ENCODE measurements at places on chromosomes 6 and 20.

GRCh38 chr6:155190677-155191076 lies 73.1 kb upstream of the CLDN20 start:
- DNase-seq, result no peak

- DNase-seq, result no peak
These were observed 97.7 kb downstream of the RFX6 start for GRCh38 chr6:116974526-116975316.

DNA sequence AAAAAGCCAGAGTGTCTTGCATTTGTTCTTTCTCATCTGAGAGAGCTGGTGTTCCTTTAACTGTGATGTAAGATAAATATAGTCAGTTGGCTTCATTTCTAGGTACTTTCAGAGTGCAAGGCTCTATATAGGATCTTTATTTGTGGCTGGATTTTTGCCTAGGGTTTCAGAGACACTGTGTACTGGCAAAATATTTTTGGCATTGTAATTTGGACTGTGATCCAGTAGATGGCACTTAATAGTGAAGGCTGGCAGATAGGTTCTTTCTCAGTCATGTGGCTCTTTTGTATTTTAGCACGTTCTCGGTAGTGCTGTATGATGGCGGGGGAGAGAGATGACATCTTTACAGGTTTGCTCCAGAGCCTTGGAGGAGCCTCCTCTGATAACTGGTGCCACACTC lies 26.8 kb upstream of the SLC35B3 start:
- DNase-seq, result no peak

- DNase-seq, result no peak
These were observed 38.5 kb downstream of the SNRNP48 start for GRCh38 chr6:7628479-7628878.

DNA sequence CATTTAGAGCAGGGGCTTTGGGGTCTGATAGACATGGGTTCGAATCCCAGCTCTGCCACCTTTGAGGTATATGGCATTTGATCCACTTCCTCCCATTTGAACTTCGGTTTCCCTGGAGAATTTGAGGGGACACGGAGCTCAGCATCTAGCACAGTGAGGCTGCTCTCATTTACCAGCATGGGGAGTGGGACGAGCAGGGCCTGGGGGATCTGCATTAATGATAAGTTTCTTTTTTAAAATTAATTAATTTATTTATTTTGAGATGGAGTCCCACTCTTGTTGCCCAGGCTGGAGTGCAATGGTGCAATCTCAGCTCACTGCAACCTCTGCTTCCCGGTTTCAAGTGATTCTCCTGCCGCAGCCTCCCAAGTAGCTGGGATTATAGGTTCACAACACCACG lies 52.6 kb downstream of the VSTM2L start:
- DNase-seq, result no peak

DNA sequence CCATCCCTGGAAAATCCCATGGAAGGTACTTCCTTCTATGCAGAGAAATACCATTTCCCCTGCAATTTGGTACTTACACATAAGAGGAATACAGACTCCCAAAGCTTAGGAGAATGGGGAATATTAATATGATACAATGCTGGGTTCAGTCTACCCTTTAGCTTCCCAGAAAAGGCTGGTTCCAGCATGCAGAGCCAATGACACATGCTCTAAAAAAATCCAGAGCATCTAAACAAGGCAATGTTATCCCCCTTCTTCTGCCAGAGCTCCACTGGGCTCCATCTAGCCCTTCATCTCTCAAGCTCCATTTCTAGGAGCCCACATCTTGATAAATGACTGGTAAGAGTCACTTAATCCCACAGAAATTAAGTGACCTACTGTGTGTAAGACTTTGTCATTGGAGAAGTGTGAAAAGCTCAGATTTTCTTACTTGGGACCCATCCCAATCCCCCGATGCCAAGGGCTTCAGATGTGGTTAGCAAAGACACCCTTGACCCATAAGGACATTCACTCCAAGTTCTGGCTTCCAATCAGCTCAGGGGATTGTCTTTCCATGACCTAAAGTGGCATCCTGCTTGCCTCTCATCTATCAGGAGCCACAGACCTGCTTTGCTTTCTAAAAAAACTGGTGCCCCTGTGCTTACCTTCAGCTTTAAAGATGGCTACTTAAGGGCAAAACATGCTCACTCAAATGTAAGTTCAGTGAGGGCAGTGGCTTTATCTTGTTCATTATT lies 137.5 kb downstream of the UNC5CL start:
- no peak for DNase-seq

GRCh38 chr6:145866456-145867396 lies 52.1 kb upstream of the FBXO30 start:
- DNase-seq, result no peak

DNA sequence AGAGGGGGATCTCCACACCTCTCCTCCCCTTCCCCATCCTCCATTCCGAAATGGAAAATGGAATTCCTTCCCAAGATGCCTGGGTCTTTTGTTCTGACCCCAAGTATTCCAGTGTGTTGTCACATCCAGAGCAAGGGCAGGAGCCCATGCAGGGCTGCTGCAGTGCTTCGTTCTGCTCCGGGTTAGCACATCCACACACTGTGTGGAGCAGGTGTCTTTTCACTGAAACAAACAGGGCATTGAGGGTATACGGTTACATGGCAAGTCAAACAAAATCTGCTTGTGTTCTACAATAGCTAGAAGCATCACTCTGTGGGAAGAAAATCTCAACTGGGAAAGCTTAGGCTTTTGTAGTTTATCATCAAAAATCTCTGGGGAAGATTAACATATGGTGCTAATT lies 56.9 kb downstream of the LYRM2 start:
- no peak for DNase-seq

GRCh38 chr6:167053895-167054530 lies 54.8 kb downstream of the CEP43 start:
- DNase-seq, result no peak

- no peak for DNase-seq
These were observed 29.8 kb downstream of the DAAM2 start for GRCh38 chr6:39821742-39822532.

DNA sequence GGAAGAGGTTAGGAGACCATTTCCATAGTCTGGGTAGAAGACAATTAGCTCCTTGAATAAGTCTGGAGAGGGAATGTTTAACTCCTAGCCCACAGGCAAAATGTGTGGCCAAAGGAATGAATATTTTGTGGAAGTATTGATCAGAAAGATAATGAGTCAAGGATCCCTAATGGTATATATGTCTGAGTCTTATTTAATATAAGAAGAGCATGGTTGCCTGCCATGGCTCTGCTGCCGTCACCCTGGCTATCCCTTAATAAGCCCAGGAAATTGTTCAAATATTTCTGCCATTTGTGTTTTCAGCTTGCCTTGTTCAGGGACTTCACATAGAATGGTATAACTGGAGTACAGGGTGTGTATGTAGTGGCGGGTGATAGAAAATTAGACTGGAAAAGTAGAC lies 18.1 kb upstream of the CALHM6 start:
- DNase-seq, result no peak

DNA sequence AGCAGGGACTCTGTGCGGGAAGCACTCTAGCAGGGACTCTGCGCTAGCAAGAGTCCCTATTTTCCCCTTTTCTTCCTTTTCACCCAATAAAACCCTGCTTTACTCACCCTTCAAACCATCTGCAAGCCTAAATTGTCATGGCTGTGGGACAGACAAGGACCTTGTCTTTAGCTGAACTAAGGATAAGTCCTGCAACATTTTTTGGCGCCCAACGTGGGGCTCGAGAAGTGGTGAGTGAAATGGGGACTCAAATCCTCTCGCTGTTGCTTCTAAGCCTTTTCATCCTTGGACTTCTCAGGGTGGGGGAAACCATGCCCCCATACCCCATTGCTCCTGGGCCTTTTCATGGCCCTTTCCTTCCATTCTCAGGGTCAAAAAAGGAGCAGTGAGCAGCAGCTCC lies 46.4 kb downstream of the IMPG1 start:
- no peak for DNase-seq

DNA sequence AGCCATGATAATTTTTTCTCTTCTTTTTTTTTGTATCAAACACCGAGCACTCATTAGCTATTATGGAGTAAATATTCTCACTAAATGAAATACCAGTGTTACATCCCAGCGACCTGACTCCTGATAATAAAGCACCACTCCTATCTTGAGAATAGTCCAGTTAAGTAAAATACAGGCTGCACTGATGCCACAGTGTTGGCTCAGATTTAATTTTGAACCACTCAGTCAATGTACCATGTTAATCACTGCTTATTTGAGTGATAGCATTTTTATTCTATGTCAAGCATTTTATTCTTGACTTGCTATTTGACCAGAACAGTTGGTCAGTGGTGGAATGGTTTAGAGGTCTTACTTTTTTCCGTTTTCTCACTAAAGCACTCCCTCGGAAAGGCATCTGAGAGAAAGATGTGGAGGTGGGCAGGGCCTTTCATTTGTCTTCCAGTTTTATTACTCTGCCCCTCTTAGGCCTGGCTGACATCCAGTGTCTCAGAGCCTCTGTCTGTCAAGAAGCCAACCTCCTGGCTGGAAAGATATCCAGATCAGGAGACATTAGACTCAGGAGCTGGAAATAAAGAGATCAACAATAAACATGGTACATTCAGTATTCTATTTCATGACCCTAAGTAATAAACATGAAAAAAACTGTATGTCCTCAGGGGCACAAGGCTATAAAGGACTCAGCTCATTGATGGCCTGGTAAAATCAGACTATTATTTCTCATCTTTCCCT lies 457.8 kb downstream of the EPM2A start:
- DNase-seq, result no peak

- DNase-seq, result no peak
These were observed 12.9 kb upstream of the ID4 start for GRCh38 chr6:19824058-19824807.

DNA sequence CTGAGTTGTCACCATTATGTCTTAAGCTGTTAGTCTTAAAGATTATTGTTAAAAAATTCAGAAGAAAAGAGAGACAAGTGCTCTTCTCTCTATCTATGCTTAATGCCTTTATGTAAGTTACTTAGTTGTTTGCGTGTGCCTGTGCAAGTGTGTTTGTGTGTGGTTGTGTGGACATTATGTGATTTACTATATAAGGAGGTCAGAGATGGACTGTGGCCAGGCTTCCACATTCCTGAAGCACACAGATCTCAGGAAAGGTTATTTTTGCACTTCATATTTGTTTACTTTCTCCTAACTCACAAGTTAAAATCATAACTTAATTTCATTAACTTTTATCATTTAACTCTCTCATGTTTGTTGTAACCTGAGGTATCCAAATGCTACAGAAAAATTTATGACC lies 14.5 kb downstream of the ENPP4 start:
- DNase-seq, result no peak

- DNase-seq, result no peak
These were observed 86.5 kb downstream of the CHD6 start for GRCh38 chr20:41531518-41532275.

DNA sequence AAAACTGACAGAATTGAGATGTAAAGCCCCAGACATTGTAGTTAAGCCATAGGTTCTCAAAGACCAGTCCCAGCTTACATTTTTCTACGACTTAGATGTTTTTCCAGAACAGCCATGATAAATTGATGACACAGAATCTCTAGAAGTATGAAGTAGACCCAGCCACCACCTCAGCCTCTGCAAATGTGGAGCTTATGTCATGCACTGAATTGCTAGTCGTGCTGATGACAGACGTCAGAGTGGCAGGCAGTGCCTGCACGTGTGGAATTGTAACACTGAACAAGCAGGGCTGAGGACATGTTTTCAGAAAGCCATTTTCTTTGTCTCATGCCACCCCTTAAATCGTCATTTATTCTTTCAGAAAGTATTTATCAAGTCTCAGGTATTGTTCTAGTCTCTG lies 72.4 kb upstream of the TMEM181 start:
- no peak for DNase-seq

DNA sequence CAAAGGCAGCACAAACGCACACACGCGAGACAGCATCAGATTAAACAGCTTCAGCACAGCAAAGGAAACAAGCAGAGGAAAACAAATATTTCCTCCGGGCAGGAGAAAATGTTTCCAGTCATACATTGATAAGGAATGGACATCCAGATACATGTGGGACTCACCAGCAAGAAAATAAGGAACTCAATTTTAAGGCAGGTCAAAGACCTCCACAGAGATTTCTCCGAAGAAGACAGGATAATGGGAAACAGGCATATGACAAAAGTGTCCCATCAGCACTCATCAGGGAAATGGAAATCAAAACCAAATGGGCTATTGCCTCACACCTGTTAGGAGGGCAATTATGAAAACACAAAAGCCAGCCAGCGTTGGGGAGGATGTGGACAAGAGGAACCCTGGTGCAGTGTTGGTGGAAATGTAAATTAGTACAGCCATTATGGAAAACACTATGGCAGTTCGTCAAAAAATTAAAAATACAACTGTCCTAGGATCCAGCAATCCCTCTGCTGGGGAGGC lies 9.7 kb upstream of the SLCO4A1 start:
- DNase-seq, result no peak

- DNase-seq, result no peak
These were observed 17.0 kb upstream of the ZNF318 start for GRCh38 chr6:43386492-43386891.

GRCh38 chr6:143159001-143159400 lies 98.3 kb downstream of the AIG1 start:
- no peak for DNase-seq

GRCh38 chr6:20409427-20409971 lies 7.8 kb downstream of the E2F3 start:
- no peak for DNase-seq

- DNase-seq, result no peak
These were observed 141.9 kb upstream of the NEDD9 start for GRCh38 chr6:11374036-11375010.

GRCh38 chr6:87071683-87072082 lies 23.2 kb downstream of the CGA start:
- no peak for DNase-seq

- no peak for DNase-seq
These were observed 3.8 kb downstream of the ULBP1 start for GRCh38 chr6:149967591-149967990.

DNA sequence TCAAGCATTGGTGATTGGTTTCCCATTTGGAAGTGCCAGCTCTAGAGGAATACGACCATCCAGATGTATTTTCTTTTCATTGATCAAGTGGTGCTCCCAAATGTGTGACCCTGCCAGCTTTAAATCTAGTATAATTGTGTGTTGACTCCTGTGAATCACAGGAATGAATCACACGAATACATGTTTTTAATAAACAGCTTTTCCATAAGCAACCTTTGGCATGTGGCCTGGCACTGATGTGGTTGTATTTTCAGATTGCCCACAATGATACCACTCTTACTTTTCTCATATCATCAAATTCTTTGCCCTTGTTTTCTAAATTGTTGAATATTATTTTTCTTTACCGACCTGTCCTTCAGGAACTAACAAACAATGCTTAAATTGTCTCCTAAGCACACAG lies 367 bp downstream of the GSTA3 start:
- no peak for DNase-seq

DNA sequence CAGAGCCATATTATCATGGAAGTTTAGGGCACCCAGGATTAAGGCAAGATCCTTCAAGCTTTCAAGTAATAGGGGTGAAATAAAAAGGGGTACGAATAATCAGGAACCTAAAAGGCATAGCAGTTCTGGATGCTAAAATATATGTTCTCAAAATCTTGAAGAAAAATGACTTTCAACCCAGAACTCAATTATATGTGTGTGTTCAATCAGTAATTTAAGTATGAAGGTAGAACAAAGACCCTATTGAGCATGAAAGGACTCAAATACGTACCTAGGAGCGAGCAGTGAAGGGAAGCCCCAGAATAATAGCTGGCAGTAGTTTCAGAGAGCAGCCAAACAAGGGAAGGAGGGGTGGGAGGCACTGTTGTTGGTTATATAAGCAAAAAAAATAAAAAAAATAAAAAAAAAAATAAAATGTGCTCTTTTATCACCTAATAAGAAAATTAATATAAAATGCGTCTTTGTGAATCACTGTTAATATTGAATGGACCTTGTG lies 45.4 kb downstream of the MYO6 start:
- DNase-seq, result no peak

Measured in NCI-H1417 treated with DMSO at 0.1 percent for 48 hours (cell line).